Dermis microvascular lymphatic vessel endothelial cell (primary cell): ENCODE measurements at places on chromosomes 6 and 20.
A peak's percentile ranks its signal among the peaks of the same experiment; 100 is the strongest.

DNA sequence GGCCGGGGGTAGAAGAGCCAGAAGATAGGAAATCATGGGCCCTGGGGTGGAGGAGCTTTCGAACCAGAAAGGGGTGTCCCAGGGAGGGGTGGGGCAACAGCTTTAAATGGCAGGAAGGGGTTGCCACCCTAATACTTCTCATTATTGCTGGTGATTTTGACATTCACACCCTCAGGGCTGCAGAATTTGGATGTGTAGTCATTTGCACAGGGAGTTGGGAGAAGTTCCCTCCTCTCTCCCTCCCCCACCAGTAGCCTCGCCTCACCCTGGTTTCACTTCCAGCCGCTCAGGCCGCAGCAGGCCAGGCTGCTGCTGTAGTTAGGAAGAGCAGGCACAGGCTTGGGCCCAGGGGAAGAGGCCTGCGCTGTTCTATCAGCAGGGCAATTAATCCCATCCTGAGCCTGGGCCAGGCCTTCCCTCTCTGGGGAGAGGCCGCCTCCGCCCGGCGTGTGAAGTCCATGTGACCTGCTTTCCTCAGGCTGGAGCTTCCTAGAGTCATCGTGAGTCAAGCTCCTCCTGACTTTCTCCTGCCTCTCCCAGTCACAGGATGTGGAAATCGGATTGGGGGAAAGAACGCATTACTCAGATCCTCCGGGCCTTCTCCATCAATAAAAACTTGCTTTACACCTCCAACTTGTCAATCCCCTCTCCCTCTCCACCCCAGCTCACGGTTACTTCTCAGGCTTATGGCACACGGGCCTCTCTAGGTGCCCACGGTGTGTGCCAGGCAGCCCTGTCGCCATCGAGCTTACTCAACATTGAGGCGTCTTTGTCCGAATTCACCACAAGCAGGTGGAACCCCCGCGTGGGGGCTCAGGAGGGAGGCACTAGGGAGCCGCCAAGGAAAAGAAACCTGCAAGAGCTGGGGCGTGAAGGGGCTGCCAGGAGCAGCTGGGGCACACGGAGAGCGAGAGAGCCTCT is 7.8 kb downstream of the ADTRP start:
- peak; percentile 46 for DNase-seq

- no peak for DNase-seq
These were observed 11.3 kb upstream of the NSFL1C start for GRCh38 chr20:1477896-1478490.

DNA sequence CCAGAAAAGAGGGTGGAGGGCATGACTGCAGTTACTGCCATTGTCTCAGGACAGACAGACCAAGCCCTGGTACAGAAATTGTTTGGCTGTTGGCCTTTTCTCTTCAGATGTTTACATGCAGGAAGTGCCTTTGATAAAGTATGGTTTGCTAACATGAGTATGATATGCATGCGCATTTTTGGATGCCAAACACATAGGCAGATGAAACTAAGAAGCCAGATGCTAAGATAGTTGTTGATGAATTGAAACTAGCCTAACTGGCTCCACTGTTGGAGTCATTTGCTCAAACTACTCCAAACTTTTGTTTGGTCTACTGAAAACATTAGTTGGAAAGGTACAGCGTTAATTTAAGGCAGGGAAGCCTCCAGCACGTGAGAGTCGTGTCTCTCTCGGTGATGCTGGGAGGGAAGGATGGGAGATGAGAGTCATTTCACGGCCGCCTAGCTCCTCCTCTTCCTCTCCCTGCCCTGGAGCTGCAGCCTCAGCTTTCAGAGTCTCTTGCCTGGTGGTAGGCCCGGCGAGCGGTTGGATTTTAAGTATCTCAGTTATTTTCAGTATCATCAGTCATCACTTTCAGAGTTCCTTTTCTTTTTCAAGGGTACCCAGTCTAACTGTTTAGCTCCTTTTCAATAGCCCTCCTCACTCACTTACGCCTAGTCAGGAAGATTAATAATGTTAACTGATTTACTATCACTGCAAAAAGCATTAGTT is 29.7 kb downstream of the RREB1 start:
- no peak for DNase-seq

DNA sequence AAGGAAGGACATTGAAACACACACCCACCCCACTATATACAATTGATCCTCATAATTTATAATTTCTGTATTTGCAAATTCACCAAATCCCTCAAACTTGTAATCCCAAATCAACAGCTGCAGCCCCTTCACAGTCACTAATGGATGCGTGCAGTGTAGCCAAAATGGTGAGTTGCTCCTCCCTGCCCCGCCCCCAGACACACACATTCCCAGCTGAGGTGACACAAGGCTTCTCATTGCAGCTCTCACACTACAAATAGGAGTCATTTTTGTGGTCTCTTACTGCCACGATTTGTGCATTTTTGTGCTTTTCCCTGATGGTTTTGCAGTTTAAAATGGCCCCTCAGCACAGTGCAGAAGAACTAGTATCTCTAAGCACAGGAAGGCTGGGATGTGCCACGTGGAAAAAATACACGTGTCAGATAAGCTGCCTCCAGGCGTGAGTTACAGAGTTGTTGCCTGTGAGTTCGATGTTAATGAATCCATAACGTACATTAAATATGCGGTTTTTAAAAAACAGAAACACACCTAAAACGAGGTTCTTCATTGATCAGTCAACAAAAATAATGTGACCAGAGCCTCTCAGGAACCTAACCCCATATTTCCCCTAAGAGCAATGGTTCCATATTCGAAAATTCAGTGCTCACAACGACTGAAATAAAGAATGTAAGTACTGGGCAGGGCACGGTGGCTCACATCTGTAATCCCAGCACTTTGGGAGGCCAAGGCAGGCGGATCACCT is 8.2 kb downstream of the ATP9A start:
- DNase-seq: no peak

GRCh38 chr6:160931378-160932310 is 59.9 kb upstream of the MAP3K4 start:
- no peak for DNase-seq

DNA sequence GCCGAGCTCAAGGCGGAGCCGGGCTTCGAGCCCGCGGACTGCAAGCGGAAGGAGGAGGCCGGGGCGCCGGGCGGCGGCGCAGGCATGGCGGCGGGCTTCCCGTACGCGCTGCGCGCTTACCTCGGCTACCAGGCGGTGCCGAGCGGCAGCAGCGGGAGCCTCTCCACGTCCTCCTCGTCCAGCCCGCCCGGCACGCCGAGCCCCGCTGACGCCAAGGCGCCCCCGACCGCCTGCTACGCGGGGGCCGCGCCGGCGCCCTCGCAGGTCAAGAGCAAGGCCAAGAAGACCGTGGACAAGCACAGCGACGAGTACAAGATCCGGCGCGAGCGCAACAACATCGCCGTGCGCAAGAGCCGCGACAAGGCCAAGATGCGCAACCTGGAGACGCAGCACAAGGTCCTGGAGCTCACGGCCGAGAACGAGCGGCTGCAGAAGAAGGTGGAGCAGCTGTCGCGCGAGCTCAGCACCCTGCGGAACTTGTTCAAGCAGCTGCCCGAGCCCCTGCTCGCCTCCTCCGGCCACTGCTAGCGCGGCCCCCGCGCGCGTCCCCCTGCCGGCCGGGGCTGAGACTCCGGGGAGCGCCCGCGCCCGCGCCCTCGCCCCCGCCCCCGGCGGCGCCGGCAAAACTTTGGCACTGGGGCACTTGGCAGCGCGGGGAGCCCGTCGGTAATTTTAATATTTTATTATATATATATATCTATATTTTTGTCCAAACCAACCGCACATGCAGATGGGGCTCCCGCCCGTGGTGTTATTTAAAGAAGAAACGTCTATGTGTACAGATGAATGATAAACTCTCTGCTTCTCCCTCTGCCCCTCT is 1.1 kb downstream of the CEBPB start:
- DNase-seq: peak; percentile 7

DNA sequence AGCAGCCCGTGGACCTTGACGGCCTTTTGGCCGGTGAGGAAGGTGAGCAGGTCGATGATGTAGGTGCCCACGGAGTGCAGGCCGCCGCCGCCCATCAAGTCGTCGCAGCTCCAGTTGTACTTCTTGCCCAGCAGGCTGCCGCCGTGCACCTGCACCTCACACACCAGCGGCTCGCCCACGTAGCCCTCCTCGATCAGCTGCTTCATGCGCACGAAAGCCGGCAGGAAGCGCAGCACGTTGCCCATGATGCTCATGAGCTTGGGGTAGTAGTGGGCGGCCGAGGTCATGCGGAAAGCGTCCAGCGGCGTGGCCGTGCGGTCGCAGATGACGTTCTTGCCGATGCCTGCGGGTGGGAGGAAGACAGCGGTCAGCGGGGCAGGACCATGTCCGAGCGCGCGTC is 37.0 kb upstream of the TBC1D7 start:
- no peak for DNase-seq

DNA sequence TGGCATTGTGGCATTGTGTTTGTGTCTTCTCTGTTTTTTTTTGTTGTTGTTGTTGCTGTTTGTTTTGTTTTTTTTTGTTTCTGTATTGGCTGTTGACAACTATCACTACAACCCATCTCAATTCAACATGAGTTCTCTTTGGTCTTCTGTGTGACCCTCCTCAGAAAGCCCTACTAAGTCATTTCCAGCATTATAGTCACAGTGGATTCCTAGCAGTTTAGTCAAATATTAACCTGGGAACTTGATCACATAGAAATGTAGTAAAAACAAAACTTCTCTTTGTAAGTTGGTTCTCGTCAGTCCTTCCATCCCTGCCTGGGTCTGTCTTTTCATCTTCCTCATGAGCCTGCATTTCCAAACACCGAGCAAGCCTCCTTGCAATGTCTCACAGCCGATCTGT is 16.8 kb downstream of the SLC17A2 start:
- DNase-seq: no peak

DNA sequence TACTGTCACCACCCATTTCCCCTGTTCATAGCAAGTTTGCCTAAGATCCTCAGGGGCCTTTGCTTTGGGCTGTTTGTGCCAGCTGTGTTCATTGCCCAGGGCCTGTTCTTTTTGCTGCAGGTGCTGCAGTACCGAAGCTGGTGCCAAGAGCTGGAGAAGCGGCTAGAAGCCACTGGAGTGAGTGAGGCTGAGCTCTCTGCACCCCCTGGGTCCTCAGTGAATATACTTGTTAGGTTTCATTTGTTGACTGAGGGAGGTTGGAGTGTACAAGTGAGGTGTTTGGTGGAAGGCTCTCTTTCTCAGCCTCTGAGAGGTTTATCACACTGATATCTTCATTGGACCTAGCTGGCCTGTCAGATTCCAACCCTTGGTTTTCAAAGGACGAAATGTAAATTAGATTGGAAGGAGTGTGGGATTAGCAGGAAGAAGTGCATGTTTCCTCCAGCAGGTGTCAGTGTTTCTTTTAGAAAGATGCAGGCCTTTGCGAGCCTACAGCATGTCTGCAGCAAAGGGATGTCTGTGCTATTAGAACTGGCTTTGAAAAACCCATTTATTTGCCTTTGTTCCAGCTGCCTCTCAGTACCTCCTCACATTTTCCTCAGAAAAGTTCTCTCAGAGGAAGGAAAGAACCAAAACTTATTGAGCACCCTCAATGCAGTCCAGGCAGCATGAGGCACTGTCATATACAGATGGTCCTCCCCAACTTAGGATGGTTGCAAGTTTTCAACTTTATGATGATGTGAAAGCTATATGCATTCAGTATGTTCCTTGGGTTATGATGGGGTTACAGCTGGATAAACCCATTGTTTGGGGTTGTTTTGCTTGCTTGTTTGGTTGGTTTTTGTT is 8.3 kb downstream of the CEP250 start:
- DNase-seq: peak; percentile 67

GRCh38 chr6:137676888-137677287 is 182.7 kb upstream of the OLIG3 start:
- no peak for DNase-seq

GRCh38 chr6:32969685-32970412 is 1.5 kb downstream of the BRD2 start:
- peak; percentile 86 for DNase-seq

- DNase-seq: no peak
These were observed 15.5 kb downstream of the MRPS18A start for GRCh38 chr6:43671801-43672690.

DNA sequence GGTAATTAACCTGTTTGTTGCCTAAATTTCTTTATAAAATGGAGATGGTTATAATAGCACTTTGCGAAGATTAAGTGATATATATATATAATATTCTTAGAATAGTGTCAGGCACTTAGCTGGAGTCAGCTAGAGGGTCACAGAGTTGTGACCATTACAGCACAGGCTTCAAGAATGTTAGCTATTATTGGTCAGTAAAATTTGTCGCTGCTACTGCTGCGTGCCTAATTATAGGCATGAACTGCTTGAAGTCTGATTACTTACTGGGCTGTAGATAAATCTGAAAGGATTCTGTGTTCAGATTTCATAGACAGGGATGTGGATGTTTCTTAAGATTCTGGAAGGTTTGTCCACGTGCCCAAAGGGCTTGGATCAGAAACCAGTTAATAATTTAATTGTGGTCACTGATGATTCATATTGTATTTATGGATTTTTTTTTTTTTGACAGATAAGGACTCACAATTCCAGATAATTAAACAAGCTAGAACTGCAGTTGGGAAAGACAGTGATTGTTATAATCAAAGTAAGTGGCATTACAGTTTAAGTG is 4.7 kb downstream of the SNRNP48 start:
- DNase-seq: no peak

DNA sequence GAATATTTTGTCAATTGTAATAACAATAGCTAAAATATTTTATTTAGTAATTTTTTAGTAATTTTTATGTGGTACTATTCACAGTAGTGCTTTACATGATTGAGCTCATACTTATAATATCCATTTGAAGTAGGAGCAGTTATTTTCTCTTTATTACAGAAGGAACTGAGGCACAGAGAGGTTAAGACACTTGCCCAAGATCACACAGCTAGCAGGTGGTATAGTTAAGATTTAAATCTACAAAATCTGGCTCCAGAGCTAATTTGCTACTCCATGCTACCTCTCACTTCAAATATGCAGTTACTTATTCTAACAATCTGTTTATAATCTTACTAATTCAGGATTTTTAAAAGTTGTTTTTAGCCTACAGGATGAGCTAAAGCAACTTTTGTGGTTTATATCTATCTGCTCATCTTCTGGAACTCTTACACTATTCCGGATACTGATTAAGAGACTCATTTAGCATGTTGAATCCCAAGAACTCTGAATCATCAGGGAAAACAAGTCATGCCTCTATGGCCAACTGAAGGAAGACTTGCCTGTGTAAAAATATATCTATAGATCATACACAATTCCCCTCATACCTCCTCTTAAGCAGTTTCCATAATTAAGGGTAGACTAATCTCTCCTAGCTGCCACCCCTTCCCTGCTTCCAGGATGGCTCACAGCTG is 324.2 kb downstream of the UBE3D start:
- DNase-seq: no peak

DNA sequence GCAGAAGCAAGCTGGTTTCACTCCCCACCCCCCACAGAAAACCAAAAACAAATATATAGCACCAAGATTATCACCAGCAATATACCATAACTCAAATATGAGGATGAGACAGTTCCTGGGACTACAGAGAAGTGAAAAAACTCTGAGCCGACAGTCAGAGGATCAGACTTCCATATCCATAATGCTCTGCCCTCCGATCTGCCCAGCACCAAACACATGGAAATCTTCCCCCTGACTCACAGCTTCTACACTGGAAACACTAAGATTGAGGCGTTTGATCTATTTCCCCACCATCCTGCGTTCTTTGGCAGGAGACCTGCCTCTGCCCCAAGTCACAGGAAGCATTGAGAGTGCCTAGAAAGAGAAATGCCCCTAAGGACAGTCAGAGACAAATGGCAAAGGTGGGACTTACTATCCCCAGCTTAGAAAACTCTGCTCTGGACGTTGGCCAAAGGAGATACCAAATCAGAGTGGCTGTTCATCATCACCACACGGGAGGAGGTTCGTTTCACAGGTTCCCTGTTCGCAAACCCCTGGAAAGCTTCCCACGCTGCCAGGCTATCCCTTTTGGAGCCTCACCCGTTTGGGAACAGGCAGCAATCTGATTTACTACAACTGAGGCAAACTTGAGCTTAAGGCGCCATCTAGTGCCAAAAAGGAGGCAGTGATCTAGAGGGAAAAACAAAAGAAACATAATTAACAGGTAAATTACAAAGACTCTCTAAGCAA is 48.7 kb upstream of the SRSF6 start:
- DNase-seq: peak; percentile 43
